Activated CD4-positive, alpha-beta T cell treated with anti-CD3 and anti-CD28 coated beads, Interleukin-2, amount 50 U/mL, for 1 hour (primary cell): ENCODE measurements at places on chromosomes 2 and 18.

GRCh38 chr18:63775166-63775730, at the start of gene SERPINB7:
SERPINB7 (plus strand) TSS chr18:63775418; CDS start chr18:63782373, 6,955 bp downstream.
- no peak for DNase-seq

- no peak for DNase-seq
These were observed 50.0 kb downstream of the NAB1 start for GRCh38 chr2:190698895-190699294.

GRCh38 chr2:239002954-239003623, 155.2 kb downstream of the TWIST2 start:
- DNase-seq: no peak

GRCh38 chr2:53690876-53691275, 76.7 kb upstream of the CHAC2 start:
- no peak for DNase-seq

DNA sequence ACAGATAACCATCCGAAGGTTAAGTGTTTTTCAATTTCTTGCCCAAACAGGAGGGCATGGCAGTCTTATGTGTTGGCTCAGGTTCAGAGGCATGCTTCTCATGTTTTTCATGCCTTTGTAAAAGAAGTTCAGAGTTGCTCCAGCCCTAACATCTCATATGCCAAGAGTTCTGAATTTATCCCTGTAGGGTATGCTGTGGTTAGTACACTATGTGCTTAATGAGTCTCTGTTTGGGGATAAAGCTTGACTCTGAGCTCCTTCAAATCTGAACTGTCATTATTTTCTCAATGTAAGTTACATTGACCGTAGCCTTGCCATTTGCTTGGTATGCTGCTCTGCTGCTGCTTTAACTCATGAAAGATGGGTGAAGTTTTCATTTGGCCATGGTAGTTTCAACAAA, 67.9 kb upstream of the PNPT1 start:
- no peak for DNase-seq

DNA sequence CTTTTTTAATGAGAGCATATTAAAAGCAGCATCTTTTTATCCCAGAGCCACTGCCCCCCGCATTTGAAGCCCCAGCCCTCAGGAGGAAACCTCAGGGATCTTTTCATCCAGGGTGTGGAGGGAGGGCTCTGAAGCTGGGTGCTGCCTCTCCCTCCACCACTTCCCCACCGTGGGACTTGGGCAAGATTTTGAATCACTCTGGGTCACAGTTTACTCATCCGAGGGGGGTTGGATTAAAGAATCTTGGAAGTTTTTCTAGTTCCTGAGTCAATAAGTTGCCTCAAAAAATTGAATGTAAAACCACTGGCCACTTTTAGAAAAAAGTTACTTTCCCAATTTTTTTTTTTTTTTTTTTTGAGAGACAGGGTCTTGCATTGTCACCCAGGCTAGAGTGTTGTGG, 62.0 kb upstream of the ANKRD44 start:
- no peak for DNase-seq

DNA sequence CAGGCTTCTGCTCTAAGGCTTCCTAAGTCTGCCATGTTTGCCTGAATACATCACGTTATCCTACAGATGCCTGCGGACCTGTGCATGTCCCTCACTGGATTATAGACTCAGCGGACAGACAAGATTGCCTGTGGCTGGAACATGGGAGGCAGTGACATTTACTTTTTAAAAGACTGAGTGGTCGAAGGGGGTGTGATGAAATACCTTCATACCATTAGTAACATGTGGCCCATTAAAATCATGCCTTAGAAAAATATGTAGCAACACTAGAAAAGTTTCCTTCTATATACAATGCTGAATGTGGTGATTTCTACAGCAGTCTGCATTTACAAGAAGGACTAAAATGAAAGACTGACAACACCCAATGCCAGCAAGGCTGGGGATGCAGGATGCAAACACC, 154.4 kb downstream of the ASB1 start:
- no peak for DNase-seq

DNA sequence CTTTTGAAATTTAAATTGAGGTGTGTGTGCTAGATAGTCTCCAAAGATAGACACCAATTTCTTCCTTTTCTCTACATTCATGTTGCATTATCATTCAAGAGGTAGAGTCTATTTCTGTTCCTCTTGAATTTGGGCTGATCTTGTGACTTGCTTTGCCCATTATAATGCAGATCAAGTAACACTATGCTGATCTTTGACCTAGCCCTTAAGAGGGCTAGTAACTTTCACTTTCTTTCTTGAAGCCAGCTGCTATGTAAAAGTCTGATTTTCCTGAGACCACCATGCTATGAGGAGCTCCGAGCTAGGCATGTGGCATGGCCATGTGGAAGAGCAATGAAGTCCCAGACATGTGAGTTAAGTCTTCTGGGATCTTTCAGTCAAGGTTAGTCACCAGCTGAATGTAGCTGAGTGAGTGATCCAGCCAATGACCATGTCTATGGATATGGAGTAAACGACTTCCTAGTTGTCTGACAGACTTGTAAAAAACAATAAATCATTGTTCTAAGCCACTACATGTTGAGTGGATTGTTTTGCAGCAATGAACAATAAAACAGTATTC, 189.4 kb upstream of the CWC22 start:
- DNase-seq: no peak

- DNase-seq: no peak
These were observed 1248.9 kb upstream of the CHAC2 start for GRCh38 chr2:52518678-52519077.

- DNase-seq: no peak
These were observed 6.3 kb upstream of the TRAF3IP1 start for GRCh38 chr2:238313991-238314350.

DNA sequence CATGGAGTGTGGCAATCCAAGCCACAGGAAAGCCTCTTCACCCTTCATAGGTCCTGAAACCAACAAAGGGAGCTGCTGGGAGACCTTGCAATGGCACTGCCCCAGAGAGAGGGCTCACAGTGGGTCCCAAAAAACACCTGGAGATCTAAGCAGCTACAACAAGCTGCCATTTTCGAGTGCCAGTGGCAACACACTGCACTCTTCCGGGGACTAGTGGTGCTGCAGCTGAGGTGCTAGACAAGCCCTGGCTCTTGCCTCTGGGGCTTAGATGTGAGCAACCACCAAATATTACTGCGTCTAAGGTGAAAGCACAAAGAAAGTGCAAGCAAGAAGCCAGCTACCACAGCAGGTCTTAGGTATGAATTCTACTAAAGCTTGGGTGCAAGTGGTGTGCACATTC, 192.9 kb downstream of the NOL4 start:
- DNase-seq: no peak

DNA sequence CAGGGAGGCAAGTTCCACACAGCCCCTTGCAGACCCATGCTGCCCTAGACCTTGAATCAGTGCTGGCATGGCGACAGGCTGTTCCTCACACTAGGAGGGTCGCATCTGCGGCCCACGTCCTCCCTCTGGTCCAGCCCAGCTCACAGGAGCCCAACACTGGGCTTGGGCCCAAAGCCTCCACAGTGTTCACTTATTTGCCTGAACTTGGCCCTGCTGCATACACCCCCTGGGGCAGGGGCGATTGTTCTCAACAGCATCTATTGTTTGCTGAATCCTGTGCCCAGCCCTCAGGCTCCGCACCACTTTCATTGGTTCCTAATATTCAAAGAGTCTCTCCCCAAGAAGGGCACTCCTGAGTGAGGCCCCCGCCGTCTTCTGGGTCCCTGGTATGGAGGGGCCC, 90.7 kb downstream of the ZBTB7C start:
- no peak for DNase-seq

DNA sequence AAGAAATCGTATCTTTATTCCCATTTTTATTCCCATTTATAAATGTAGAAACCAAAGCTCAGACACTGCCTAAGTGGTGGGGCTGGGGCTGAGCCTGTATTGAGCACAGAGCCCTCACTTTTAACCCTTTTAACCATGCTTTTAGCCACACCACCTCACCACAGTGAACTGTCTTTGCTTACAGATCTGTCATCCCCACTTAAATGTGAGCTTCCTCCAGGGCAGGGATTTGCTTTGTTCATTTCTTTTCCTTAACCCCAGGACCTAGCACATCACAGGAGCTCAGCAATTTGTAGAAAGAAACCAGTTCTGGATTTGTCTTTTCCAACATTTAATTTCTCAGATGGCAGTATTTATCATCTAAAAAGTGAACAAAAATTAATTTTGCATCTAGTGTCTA, 2.2 kb downstream of the BOD1L2 start:
- no peak for DNase-seq

GRCh38 chr18:26004832-26005231, 85.6 kb downstream of the SS18 start:
- DNase-seq: no peak

- DNase-seq: no peak
These were observed 65.4 kb upstream of the PXDN start for GRCh38 chr2:1809726-1810125.

- no peak for DNase-seq
These were observed 317.0 kb upstream of the MMADHC start for GRCh38 chr2:149904352-149905175.

GRCh38 chr2:121289271-121289670, 4.3 kb upstream of the TFCP2L1 start:
- DNase-seq: no peak

DNA sequence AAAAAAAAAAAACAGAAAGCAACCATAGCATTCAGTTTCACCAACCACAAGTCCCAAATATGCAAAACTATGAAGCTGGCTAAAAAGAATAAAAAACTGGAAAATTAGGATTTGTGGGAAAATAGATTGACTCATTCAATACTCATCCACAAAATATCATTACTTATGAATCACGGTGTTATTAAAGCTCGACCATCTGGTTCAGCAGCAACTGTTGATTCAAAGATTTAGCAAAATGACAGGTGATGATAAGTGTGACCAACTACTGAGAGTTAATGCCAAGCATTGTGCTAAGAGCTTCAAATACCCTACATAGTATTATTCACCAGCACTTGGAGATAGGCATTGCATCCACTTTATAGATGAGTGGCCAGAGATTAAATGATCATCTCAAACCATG, 26.2 kb upstream of the XDH start:
- no peak for DNase-seq

DNA sequence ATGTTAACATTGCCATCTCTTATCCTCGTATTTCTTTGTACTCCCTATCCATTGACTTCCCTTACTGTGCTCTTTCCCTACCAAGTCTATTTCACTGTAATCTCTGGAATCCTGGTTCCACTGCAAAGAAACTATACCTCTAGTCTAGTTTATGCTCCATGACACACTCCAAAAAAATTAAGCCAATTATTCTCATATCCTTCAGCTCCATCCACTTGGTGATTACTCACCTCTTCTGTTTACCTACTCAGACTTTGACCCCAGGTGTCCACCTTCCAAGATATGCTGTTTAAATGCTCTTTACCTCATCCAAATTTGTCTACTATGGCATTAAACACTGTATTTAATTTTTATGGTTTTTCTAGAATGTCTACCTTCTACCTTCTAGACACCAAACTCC, 137.9 kb downstream of the ATAD2B start:
- no peak for DNase-seq

DNA sequence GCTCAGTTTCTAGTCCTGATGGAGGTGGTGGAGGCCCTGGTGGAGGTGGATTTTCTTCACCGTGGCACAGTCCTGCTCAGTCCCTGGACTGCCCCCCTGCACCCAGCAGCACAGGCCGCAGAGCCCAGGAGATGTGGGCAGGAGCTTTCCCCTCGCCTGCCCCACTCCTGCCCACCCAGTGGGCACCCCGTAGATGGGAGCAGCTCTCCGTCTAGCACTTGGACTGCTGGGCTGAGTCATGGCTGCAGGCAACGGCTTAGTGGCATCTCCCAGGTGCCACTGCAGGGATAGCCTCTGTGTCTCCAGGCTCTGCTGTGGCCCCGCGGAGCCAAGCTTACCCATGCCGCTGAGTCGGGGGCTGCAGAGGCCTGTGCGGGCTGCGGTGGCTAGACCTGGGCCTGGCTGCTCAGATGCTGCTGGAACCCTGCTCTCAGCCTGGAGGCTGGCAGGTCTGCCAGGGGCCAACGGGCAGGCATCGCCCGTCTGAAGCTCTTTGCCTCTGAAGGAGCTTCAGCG, 92.3 kb upstream of the CTDP1 start:
- DNase-seq: no peak

DNA sequence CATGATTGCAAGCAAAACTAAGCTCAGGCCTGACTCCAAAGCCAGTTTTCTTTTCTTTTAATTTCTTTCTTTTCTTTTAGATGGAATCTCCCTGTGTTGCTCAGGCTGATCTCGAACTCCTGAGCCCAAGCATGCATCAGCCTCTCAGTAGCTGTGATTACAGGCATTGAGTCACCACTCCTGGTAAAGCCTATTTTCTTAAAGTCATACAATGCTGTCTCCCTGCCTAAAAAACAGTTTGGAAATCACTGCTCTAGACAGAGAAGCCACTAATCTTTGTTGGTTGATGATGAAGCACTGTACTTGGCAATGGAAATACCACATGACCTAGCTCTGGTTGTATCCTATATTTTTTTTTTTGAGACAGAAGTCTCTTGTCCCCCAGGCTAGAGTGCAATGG, 33.1 kb upstream of the ZNF532 start:
- DNase-seq: no peak

- DNase-seq: no peak
These were observed 78.4 kb upstream of the AQP4 start for GRCh38 chr18:26943906-26944305.

- no peak for DNase-seq
These were observed 207.6 kb upstream of the CCDC150 start for GRCh38 chr2:196431957-196432356.

DNA sequence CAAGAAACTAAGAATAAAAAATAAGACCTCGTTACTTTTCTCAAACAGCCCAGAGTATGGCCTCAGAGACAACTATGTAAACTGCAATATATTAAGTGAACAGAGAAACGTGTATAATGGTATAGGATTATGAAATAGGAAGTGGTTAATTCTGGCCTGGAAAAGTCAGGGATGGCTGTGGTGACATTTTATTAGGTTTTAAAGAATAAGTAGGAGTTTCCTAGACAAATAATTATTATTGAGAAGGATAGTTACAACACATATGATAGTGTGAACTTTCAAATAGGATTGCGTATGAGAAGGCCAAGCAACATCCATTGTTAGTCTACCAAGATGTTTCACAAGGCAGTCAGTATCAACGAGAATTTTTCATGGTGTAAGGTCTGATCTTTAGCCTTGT, 244.1 kb downstream of the LPIN1 start:
- no peak for DNase-seq

- DNase-seq: no peak
These were observed 72.7 kb upstream of the MBOAT2 start for GRCh38 chr2:9076210-9076609.

DNA sequence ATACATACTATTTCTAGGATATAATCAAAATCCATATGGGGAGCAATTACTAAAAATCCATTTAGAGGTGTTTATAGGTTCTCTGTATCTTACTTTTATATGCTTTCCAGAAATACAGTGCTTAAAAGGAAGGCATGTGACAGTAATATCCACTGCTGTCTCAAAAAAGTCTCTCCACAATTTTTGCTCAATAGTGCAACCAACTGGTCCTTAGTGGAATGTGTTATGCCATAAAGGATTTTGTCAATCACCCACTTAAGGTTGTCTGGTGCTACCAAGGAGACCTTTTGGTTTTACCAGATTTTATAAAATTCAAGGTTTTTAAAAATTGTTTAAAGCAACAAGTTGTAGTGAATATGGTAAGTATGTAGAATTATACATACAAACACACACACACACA, 328.5 kb upstream of the DSEL start:
- DNase-seq: no peak

GRCh38 chr2:16148632-16149348, 208.4 kb downstream of the MYCN start:
- DNase-seq: no peak

- DNase-seq: no peak
These were observed 2.5 kb downstream of the PGAP1 start for GRCh38 chr2:196924051-196924450.
